ENCODE measurements at places on chromosomes 7 and 10. TPM values are rescaled to one million over a fixed set of nuclear protein-coding genes. Genes with fewer than 3 reads are reported as not detected.

DNA sequence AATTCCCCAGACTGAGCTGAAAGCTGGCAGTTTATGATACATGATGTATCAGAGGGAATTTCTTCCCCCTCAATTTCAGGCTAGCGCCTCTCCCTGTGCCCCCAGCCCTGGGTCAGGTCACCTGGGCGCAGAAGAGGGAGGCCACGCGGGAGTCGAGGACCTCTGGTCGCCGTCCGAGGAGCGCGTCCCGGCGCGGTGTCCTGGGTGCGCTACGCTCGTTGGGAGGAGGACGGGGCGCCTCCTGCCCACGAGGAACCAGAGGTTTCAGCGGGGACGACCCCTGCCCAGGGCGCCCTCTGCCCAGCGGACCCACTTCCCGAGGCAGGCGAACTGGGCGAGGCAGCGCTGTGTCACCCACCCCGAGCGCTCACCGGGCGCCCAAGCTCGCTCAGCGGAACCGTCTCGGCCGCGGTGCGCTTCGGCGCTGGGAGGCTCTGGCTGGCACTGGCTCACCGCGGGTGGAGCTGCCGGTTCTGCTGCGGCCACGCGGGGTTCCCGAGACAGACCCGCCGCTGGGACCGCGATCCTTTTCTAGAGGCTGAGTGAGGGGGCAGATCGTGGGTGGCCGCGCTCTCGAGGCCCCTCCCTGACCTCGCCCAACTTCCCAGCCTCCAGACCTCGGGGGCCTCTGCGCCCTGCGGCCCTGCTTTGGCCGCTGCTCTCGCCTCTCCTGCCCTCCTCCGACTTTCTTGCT, at the start of gene FAM237B:
FAM237B (minus strand) TSS at position 504 of the 694 bp plus-strand sequence. CDS start 1,556 bp downstream, outside the sequence.
- H3K4me1 ChIP-seq: peaks cover 11% of the 10 kb centered on the region
- H3K27ac ChIP-seq: no peak within 1 kb of the TSS
- H3K36me3 ChIP-seq: no peaks in the 10 kb centered on the region
- H3K4me3 ChIP-seq: no peak within 1 kb of the TSS
- no peak for DNase-seq

The CEP55 gene
- total RNA-seq: not detected

DNA sequence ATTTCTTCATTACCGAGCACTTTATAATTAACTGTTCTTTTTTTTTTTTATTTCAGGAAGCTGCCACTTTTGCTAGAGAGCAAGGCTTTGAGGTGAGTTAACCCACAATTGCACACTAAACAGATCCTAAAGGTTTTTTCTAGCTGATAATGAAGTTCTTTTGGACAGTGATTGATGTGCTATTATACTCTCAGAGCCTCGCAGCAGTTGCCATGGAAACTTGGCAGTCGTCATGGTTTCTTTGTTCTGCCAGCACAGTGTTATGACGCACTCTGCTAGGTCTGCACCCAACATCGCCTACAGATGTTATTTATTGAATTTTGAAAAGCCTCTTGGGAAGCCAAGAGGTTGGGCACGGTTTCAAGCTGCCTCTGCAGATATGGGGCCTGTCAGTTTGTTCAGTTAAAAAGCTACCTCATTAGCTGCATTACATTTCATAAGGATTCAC, 237.2 kb upstream of the KAT6B start:
- peak overlapping the region; percentile 4 for H3K27ac ChIP-seq
- no peaks in the 10 kb centered on the region for H3K36me3 ChIP-seq
- H3K4me1 ChIP-seq: peaks cover 52% of the 10 kb centered on the region
- DNase-seq: peak; percentile 96
- no peak overlapping the region for H3K4me3 ChIP-seq

DNA sequence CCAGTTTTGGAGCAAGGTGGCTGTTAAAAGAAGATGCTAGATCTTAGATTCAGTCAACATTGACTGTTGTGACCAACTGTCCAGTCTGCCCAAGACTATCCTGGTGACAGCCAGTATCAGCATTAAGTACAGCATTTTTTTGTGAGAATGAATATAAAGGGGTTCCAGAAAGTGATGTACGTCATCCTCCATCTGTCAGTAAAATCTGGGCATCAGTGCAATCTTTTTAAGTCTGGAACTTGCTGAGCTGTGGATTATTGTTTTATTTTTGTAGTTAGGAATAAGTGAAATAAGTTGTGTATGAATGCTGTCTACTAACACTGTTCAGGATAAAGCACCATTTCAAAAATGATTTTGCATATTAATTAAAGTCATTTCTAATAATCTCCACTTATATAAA, 1020.0 kb upstream of the GHITM start:
- H3K27ac ChIP-seq: no peak overlapping the region
- no peaks in the 10 kb centered on the region for H3K27me3 ChIP-seq
- DNase-seq: no peak
- H3K4me1 ChIP-seq: no peaks in the 10 kb centered on the region

GRCh38 chr10:77357611-77358310, 279.8 kb downstream of the KCNMA1 start:
- H3K4me1 ChIP-seq: no peaks in the 10 kb centered on the region
- H3K36me3 ChIP-seq: no peaks in the 10 kb centered on the region
- H3K4me3 ChIP-seq: no peak overlapping the region
- no peak overlapping the region for H3K27ac ChIP-seq

DNA sequence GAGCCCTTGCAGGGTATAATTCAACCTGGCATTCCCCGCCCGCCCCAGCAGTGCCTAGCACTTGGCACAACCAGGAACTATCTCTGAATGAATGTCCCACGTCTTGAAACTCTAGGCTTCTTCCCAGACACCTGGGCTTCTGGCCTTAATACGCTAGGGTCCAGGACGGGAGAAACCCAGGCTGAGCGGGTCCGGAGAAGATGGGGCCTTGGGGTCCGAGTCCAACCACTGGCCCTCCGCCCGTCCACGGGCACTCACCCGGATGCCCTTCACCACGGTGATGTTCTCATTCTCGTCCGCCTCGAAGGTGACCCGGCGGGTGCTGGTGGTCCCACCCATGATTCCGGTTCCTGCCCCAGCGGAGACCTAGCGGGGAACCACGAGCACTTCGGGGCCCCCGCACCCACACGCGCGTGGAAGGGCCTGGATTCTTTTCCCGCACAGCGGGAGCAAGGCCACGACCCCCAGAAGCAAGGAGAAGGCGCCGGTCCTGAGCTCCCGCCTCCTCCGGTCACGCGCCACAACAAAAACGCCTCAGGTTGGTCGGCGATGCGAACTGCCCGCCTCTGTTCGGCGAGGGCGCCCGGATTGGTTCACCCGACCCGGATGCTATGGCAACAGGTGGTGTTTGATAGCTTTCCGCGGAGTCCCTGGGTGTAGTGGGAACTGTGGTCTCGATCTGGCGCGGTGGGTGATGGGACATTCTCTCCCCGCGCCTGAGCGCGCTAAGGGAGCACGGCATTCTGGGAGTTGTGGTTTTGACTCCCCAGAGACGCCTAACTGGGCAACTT, at the start of gene CHCHD3:
CHCHD3 (minus strand) TSS at position 492 of the 791 bp plus-strand sequence; CDS start at position 339, 153 bp downstream.
- no peaks in the 10 kb centered on the region for H3K27me3 ChIP-seq
- peak within 1 kb of the TSS; percentile 74 for H3K27ac ChIP-seq
- peaks cover 10% of the 10 kb centered on the region for H3K4me1 ChIP-seq
- peak; percentile 97 for DNase-seq
- no peaks in the 10 kb centered on the region for H3K36me3 ChIP-seq
